HT1080 (cell line): ENCODE measurements at places on chromosomes 6 and 20. TPM values are rescaled to one million over a fixed set of nuclear protein-coding genes. Genes with fewer than 3 reads are reported as not detected.

The ARMH2 gene
- total RNA-seq: not detected in 2 replicates

The HLA-DMB gene
- 0.07 and 0.16 TPM in 2 replicates for total RNA-seq

The IYD gene
- 0.02 TPM in 1 of 2 replicates, not detected in the other for total RNA-seq

The EYS gene
- 0.20 and 0.87 TPM in 2 replicates for total RNA-seq

The HLA-C gene
- total RNA-seq: 18.8 and 23.1 TPM in 2 replicates

The PNPLA1 gene
- total RNA-seq: 0.03 TPM in 1 of 2 replicates, not detected in the other

The RBM24 gene
- 0.13 and 0.77 TPM in 2 replicates for total RNA-seq

The MUC21 gene
- total RNA-seq: not detected in 2 replicates

The PAK5 gene
- total RNA-seq: not detected in 2 replicates

The SAMD3 gene
- total RNA-seq: 3.8 and 5.0 TPM in 2 replicates

The SLC17A3 gene
- not detected in 2 replicates for total RNA-seq

The PEDS1 gene
- 29.2 and 38.7 TPM in 2 replicates for total RNA-seq

The BPIFB2 gene
- total RNA-seq: not detected in 2 replicates

The TCEA2 gene
- total RNA-seq: 13.4 and 16.7 TPM in 2 replicates

The BPIFA1 gene
- total RNA-seq: not detected in 2 replicates

The TINAG gene
- total RNA-seq: not detected in 2 replicates

The PDE7B gene
- 0.47 and 1.3 TPM in 2 replicates for total RNA-seq

The SOX4 gene
- total RNA-seq: 4.5 and 4.8 TPM in 2 replicates
